ENCODE measurements at places on chromosomes 4 and X.

- DNase-seq = no peak
Observed at GRCh38 chr4:60241866-60242265, 958.3 kb upstream of the ADGRL3 start.

DNA sequence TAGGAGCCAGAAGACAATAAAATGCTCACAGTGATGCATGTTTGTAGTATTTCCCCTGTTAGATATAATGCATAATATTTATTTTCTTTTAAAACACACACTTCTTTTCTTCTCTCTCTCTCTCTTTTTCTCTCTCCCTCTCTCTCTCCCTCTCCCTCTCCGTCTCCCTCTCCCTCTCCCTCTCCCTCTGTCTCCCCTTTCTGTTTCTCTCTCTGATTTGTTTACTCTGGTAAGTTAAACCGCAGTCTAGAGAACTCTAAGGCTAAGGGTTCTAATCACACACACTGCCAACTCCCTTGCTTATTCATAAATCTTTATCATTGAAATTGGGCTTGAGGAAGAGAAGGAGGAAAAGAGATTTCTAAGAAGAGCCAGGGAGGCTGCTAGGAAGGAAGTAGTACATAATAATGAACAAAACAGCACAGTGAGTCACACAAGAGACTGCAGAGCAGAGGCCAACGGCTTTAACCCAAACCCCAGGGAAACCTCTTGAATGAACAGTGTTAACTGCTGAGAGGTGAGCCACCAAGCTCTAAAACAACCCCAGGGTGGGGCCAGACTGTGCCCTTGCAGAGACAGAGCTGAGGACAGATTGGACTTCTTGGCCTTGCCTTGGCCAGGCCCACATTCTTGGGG is 9.1 kb upstream of the PHOX2B start:
- DNase-seq = no peak

- DNase-seq = no peak
Observed at GRCh38 chrX:66126662-66127061, 37.4 kb upstream of the HEPH start.

DNA sequence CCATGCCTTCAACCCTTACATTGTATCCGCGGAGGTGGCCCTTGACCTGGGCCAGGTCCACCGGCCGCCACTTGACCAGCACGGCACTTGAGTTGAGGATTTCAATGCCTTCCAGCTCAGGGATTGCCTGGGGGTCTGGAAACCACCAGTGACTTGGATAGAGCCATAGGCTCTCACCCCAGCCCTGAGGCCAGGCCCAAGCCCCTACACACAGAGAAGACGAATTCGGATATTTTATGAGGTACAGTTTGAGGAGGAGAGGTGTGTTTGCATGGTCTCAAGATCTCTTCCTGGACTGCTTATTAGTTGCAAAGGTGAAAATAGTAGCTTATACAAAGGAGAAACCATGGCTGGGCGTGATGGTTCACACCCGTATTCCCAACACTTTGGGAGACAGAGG is 20.3 kb downstream of the L1CAM start:
- DNase-seq = no peak

GRCh38 chrX:120690344-120690743 is 60.5 kb upstream of the C1GALT1C1 start:
- DNase-seq = no peak

GRCh38 chr4:6988016-6988715 is 55.0 kb upstream of the TADA2B start:
- no peak for DNase-seq

DNA sequence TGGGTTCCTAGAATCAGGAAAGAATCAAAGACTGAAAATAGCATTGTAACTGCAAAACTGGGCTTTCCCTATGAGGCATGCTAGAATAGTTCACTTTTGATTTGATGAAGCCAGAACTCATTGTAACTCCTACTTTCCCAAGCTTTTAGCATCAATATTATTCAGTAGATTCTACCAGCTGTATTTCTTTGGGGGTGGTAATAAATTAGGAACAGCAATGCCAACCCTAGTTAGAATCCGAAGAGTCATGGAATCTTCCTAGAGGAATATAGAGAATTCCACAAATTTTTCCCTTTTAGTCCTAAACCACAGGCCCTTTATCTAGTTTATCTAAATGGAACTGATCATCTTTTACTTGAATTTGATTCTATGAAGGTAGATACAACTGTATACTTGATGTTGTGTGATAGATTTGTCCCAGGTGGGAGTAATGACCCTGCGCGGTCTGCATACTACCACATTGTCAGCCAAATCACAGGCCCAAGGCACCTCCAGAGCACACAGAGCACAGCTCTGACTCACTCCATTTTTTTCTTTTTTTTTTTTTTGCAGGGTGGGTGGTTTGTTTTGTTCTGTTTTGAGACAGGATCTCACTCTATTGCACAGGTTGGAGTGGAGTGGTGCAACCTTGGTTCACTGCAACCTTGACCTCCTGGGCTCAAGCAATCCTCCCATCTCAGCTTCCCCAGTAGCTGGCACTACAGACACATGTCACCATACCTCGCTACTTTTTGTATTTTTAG is 66.6 kb downstream of the EDNRA start:
- no peak for DNase-seq

All from left ventricle myocardium inferior (tissue), 1 donor.